Amniotic stem cell (primary cell): ENCODE measurements at places on chromosomes 16 and 17.

GRCh38 chr17:78257810-78258322 lies 26.4 kb downstream of the TMEM235 start:
- DNase-seq: no peak

DNA sequence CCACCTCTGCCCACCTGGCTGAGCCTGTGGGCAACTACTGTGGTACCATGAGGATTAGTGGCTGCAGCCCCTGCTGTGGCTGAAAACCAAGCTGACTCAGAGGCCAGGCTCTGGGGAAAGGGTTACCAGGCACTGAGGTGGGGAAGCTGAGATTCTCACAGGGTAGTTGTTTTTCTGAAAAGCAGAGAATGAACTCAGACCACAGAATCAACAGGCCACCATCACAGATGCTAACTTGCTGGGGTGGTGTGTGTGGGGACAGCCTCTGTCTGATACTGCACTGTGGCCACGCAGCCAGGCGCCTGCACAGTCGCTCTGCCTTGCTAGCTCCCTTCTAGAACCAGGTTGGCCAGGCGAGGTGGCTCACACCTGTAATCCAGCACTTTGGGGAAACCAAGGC lies 28.8 kb downstream of the NPLOC4 start:
- DNase-seq: no peak

DNA sequence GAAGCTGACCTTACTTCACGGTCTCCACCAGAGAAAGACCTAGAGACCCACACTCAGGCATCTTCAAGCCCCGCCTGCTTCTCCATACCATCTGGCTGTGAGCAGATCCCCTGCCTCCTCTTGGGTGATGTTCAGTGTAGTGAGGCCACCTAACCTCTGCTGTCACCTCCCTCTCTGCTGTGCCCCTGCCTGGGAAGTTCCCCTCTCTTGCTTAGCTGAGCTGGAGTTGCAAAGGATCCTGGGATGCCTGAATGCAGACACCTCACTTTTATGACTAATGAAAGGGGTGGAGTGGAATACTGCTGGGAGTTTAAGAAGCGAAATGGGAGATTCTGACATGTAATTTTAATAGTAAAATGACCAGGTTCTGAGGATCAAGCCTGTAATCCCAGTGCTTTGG lies 5.8 kb downstream of the IRX3 start:
- no peak for DNase-seq

DNA sequence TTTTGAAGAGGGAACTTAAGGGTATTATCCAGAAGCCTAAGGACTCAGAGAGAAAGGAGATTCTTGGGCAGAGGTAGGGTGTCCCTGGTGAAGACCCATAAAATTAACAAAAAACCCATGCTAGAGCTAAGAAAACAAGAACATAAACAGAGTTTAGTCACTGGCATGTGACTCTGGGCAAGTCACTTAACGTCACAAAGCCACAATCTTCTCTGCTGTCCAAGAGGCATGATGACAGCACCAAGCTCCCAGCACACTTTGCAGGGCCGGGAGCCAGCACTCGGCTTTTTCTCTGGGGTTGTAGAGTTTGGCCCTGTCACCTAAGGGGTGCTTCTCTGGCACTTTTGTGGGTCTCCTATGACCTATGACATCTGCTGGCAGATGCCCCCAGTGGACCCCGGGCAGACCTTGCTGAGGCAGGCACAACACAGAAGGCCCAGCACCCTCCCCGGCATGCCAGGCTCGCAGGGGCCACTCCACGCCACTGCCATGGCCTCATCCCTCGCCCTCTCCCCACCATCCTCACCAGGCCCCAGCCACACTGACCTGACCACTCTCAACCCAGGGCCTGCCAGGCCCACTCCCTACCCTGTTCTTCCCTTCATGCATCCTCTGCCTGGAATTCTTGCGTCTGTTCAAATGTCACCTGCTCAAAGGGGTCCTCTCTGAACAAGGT lies 69.8 kb downstream of the DYNLRB2 start:
- DNase-seq: no peak

DNA sequence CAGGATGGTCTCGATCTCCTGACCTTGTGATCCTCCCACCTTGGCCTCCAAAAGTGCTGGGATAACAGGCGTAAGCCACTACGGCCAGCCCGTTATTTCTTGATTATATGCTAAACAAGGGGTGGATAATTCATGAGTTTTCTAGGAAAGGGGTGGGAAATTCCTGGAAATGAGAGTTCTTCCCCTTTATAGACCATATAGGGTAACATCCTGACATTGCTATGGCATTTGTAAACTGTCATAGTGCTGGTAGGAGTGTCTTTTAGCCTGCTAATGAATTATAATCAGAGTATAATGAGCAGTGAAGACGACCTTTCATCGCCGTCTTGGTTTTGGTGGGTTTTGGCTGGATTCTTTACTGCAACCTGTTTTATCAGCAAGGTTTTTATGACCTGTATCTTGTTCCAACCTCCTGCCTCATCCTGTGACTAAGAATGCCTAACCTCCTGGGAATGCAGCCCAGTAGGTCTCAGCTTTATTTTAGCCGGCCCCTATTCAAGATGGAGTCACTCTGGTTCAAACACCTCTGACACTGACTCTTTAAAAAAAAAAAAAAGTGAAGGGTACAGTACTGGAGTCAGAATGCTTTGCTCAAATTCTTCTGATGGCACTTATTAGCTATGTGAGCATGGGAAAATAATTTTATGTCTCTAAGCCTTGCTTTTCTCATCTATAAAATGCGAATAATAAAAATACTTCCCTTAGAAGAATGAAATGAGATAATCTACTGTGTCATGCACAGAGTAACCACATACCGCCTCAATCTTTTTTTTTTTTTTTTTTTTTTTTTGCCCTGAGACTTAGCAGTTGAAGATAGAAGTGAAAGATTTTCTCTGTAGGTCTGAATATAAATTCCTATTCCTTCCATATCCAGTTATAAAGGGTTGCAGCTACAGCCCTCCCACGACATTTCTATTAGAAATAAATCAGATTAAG lies 5.1 kb upstream of the CALCOCO2 start:
- no peak for DNase-seq

DNA sequence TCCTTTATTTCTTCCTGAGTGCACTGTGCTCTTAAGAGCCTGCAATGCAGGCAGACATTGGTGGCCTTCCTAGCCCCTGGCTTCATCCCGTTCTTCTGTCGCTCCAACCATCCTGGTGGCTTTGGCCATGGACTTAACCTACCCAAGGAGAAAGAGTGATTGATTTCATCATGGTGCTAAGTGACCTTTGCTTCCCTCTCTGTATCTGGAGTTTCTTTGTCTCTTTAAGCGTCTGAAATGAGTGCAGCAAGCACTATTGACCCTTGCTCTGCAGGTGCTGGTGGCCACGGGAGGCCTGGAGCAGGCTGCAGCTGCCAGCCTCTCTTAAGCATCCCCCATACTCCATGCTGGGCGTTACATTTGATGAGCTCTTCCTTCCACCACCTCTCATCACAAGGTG lies 60.5 kb downstream of the RAP1GAP2 start:
- DNase-seq: no peak
